GM23248 (cell line): ENCODE measurements at places on chromosomes 5 and 9.
A peak's percentile ranks its signal among the peaks of the same experiment; 100 is the strongest.

DNA sequence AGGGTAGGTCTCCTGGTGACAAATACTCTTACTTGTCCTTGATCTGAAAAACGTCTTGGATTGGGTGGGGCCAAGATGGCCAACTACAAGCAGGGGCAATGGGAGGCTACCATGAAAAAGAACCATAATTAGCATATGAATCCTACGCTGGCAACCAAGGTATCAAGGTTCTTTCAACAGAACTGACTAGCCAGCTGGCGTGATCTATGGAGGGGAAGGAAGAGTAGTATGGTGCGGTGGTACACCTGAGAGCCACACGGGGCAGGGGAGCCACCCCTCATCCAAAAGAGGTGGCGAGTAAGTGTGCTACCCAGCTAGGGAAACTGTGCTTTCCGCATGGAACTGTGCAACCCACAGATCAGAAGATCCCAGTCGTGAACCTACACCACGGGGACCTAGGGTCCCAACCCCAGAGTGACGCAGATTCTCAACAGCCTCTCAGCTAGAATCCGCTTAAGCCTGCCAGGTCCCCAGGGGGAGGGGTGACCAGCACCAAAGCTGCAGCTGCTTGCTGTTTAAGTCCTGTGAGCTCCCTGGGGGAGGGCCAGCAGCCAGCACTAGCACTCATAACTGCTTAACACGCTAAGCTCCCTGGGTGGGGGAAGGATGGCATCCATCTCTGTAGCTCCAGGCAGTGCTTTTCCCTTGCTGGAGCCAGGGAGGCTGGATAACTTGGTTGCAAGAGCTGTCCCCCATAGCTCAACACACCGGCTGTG, 334.8 kb downstream of the FBXL17 start:
- H3K36me3 ChIP-seq: no peaks in the 10 kb centered on the region
- H3K27me3 ChIP-seq: no peaks in the 10 kb centered on the region
- H3K4me1 ChIP-seq: no peaks in the 10 kb centered on the region
- H3K27ac ChIP-seq: no peak overlapping the region

DNA sequence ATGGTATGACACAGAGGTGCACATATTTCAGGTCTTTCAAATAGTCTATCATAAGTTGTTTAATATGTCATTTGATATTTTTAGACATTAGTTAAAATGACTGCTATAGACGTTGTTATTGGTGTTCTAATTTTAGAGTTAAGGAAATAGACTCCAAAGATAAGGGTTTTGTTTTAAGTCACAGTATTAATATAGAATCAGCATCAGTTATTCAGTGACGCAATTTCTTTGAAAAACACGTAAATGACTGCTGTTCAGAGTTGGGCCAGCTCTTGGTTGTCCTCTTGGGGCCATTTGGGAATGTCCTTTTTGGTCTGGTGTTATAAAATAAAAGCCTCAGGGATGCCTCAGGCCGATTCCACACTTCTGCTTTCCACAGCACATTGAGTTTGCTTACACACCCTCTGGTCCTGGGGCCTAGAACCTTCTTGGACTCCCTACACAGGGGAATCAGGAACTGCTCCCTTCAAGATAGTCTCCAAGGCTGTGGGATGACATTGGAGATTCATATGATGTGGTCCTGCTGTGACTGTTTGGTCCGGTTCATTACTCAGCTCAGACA, 14.3 kb downstream of the OTULIN start:
- no peaks in the 10 kb centered on the region for H3K27me3 ChIP-seq
- no peak overlapping the region for H3K27ac ChIP-seq
- peaks cover 4% of the 10 kb centered on the region; the same call in 1 of the 2 replicates for H3K36me3 ChIP-seq

GRCh38 chr5:136518814-136519213, 153.5 kb upstream of the TRPC7 start:
- H3K4me1 ChIP-seq: no peaks in the 10 kb centered on the region
- H3K27ac ChIP-seq: no peak overlapping the region
- H3K36me3 ChIP-seq: no peaks in the 10 kb centered on the region
- H3K27me3 ChIP-seq: no peaks in the 10 kb centered on the region

GRCh38 chr9:108443019-108443633, 412.7 kb downstream of the ACTL7B start:
- peak; percentile 38 for DNase-seq
- peak overlapping the region; percentile 82 for H3K27ac ChIP-seq
- no peaks in the 10 kb centered on the region for H3K27me3 ChIP-seq
- peak overlapping the region; percentile 63 for H3K4me3 ChIP-seq

GRCh38 chr9:93684806-93685543, 108.6 kb downstream of the PHF2 start:
- no peaks in the 10 kb centered on the region for H3K4me1 ChIP-seq
- no peak overlapping the region for H3K4me3 ChIP-seq
- H3K36me3 ChIP-seq: no peaks in the 10 kb centered on the region
